ENCODE measurements at places on chromosomes 2 and 18.

DNA sequence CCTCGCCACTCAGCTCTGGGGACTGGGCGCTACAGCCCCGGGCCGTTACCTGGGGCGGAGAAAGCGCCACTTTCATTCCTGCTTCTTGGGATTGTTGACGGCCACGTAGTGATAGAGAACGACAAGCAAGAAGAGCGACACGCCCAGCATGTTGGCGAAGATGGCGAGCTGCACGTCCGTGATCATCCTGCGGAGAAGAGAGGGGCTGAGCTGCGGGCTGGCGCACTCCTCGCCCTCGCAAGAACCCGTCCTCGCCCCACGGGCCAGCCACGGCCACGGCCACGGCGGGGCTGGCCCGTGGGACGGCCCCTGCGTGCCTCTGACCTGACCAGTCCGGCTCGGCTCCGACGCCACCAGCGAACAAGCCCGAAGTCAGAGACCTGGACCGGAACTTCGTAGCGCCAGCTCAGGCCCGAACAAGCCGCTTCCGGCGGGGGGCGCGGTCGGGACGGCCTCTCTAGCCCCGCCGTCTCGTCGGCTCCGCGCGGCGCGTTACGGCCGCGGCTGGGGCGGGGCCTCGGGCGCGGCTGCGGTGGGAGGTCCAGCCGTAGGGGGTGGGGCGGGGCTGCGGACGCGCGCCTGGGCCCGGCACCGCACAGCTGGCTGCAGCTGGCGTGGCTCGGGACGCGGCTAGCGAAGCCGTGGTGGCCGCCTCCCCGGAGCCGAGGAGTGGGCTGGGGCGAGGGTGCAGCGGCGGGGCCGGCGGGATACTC is at the start of gene OST4:
Gene OST4, minus strand, starts transcription at position 378 of the 713 bp plus-strand sequence.
- DNase-seq = peak; percentile 93

- DNase-seq = no peak
Measured at GRCh38 chr2:215605214-215605613, 169.3 kb upstream of the FN1 start.

DNA sequence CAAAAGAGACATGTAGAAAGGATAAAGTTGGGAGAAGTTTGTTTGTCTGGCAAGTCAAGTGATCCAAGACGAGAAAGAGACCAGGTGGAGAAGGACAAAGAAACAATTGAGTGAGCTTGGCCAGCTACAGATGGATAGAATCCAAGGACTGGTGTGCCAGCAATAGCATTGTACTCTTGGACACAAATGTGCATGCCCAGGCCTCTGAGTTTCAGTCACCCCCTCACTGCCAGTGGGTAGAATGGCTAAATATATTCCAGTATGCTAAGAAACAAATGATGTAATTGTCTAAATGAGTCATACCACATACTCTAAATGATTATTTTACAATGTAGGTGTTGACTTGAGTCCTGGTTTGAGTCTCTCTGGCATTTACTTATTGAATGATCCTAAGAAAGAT is 881.3 kb downstream of the LRRTM4 start:
- DNase-seq = no peak

DNA sequence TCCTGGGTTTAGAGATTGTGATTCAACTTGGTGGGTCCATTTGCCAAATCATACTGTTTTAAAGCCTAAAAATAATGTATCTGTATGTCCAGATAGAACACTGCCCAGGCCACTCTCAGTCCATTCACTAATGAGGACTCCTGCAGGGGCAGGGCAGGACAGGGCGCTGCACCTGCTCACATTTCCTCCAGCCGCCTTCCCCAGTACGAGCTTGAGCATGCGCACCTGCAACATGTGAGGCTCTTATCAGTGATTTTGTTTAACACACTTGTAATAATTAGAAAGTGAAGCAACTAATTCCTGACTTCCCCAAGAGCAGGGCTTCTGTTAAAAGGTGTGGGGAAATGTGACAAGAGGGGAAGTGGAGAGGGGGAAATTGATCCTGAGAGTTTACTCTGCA is 89.7 kb downstream of the AFF3 start:
- DNase-seq = no peak

- no peak for DNase-seq
Measured at GRCh38 chr2:50674876-50675275, 357.1 kb downstream of the NRXN1 start.

- no peak for DNase-seq
Measured at GRCh38 chr2:105796791-105797190, 52.1 kb downstream of the NCK2 start.

GRCh38 chr2:453132-453531 is 165.2 kb upstream of the ALKAL2 start:
- no peak for DNase-seq

DNA sequence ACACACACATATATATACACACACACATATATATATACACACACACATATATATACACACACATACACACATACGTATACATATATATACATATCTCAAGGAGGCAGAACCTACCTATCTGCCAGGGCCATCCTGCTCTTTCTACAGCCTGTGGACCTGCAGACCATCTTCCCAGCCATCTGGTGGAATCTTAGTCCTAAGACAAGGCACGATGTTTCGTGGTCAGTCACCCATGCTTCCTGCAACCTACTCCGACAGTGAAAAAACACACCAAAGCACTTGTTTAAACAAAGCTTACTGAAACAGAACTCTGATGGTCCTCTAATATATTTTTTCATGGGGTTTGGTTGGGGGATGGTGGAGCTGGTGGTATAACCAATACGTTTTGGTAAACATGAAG is 164.2 kb upstream of the ZNF521 start:
- DNase-seq = no peak

- DNase-seq = peak; percentile 82
Measured at GRCh38 chr18:48446582-48447225, 37.5 kb upstream of the ZBTB7C start.

DNA sequence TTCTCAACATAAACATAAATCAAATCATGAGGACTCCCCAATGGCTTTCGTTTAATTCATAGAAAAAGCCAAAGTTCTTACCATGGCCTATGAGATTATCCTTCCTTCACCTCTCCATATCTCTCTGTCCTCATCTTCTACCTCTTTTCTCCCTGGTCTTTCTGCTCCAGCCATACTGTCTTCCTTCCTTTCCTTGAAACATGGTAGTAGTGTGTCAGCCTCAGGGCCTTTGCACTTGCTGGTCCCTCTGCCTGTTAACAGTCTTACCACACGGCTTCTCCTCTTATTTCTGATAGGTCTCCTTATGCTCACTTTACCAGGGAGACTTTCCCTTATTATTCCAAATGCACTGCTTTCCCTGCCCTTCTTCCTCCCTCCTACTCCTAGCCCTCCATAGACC is 25.6 kb downstream of the APOB start:
- DNase-seq = no peak

- DNase-seq = no peak
Measured at GRCh38 chr2:175107146-175107545, 60.9 kb downstream of the ATF2 start.

- DNase-seq = no peak
Measured at GRCh38 chr2:241505781-241506201, 2.6 kb downstream of the STK25 start.

- DNase-seq = no peak
Measured at GRCh38 chr2:239666053-239666854, 265.4 kb upstream of the HDAC4 start.

- DNase-seq = no peak
Measured at GRCh38 chr2:31049264-31049663, 89.0 kb downstream of the GALNT14 start.

GRCh38 chr2:104897515-104898184 is 43.7 kb downstream of the POU3F3 start:
- DNase-seq = no peak

DNA sequence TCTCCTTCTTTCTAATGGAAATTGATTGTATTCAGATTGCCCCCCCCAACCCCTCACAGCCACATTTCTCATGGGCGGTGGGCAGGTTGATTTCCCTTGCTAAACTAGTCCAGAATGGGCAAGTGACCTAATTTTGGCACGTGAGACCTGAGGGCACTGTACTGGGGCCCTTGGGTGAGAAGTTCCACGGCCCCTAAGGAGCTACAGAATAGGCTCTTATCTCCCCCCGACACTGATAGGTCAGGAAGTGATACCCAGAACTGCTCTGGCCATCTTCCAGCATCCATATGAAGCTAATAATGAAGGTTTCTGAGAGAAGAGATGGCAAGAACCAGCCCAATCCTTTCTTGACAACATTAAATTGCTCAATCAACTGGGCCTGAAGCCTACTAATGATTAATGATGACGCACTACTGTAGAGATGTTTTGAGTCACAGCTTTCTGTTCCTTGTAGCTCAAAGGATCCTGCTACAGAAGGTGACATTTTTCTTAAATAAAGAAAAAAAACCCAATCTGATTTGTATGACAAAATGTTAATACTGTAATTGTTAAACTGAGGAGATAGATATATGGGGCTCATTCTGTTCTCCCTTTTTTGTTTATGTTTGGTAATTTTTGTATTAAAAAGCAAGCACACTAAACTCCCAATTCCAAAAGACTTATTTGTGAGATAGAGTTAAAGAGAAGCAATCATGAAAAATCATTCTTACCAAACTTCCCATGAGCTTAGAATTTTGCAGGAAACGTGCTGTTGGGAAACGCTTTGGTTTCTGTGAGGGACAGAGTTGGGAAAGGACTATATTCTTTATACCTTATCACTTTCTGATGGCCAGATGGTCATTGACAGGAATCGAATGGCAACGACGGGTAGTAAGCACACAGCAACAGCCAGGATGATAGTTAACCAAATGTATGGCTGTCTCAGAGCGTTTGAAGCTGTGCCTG is 28.2 kb upstream of the NARS1 start:
- no peak for DNase-seq

DNA sequence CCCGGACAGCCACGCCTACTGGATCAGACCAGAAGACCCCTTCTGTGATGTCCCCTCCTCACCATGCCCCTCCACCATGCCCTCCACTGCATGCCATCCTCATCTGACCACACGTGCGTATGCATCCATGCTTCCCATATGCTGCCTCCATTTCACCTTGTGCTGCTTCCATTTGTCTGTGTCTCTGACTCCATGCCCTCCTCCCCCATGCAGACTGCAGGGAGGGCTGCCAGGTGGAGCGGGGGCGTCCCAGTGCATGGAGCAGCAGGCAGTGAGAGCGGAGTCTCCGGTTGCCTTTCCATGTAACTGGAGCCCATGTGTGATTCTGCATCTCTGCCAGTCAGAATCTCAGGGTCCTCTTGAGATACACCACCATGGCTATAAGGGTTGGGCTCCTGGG is 52.6 kb downstream of the COA5 start:
- peak; percentile 18 for DNase-seq

DNA sequence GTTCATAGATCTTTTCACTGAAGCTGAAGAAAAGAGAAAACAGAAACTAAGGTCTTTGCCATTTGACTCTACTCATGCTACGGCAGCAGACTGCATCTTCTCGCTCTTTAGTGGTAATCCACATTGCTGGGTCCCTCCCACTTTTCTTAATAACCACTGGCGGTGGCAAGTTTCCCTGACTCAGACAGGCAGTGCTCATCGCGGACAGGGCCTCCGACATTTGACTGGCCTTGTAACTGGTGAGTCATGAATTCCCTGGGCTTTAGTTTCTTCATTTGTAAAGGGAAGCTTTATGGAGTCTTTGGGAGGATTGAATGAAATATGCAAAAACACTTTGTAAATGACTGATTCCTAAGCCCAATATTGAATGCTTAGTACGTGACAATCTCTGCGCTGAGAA is 238.2 kb upstream of the RBBP8 start:
- no peak for DNase-seq

DNA sequence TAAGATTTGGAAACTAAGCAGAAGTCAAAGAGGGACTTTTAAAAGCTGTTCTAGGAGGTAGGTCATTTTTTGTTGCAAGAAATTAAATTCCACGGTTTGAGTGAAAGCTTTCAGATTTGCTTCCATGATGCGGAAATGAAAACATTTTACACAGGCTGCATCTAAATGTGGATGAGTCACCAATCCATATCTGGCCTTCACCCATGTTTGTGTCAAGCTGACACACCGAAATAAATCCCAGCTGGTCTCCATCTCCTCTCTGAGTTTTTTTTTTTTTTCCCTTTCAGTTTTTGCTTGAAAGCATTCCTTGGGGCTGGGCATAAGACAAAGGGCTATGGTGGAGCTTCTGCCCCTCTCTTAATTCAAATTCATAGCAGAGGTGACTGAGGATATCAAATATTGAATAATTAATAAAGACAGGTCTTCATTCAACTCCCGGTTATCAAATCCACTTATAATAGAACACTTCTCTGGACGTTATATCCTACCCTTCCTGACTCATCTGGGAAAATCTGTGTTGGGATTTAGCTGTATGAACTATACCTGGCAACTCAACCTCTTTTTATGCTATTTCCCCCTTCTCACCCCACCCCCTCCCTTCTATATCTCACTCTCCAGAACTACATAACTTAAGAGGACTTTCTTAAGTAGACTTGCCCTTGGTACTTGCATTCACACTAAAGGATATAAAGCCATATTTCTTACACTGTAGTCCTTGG is 558.3 kb upstream of the GCFC2 start:
- no peak for DNase-seq

GRCh38 chr2:126241001-126241400 is 415.0 kb upstream of the GYPC start:
- no peak for DNase-seq

Data from activated naive CD4-positive, alpha-beta T cell treated with anti-CD3 and anti-CD28 coated beads, Interleukin-2, amount 10 ng/mL, durations not matched to agents 7 days and 5 days (primary cell).